ENCODE measurements at places on chromosomes 7 and 10. TPM values are rescaled to one million over a fixed set of nuclear protein-coding genes. Genes with fewer than 3 reads are reported as not detected.

OPTN gene
- polyA plus RNA-seq = 84.6 TPM

CCL24 gene
- polyA plus RNA-seq = not detected

ZNF783 gene
- polyA plus RNA-seq = 8.6 TPM

DNA sequence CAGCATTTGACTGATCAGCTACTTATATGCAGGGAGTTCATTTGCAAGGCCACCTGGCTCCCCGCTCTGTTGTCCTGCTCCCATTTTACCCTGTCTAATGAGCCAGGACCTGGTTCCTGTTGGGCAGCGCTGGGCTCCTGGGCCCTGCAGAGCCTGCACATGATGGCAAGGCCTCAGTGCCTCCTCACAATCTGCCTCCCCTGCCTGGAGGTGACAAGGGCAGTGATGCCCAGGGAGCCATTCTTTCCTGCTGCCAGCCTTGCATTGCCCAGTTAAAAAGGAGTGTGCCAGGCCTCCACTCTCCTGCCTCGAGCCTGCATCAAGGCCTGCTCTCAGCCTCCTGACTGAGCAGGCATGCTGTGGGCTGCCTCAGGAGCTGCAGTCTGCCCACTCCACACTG is 28.5 kb downstream of the CHAT start:
- no peak for DNase-seq
- H3K27ac ChIP-seq = no peak overlapping the region
- no peaks in the 10 kb centered on the region for H3K4me1 ChIP-seq
- no peak overlapping the region for H3K4me3 ChIP-seq
- peaks cover 34% of the 10 kb centered on the region for H3K27me3 ChIP-seq

DNA sequence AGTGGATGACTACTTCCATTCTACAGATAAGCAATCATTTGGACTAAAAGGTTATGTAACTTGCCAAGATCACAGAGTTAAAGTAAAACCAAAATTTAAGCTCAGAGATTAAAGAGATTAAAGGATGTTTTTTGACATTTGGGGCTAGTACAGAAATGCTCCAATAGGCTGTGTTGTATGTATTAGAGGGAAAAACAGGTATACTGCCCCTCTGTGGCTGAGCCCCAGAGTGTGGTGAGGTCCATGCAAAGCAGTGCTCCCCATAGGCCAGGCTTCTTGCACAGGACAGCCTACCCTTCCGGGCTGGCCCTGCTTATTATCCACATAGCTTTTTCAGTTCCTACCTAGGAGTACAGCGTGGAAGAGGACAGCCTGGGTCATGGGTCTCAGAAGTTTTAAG is 322.8 kb downstream of the POM121L12 start:
- no peaks in the 10 kb centered on the region for H3K27me3 ChIP-seq
- no peak overlapping the region for H3K4me3 ChIP-seq
- no peaks in the 10 kb centered on the region for H3K4me1 ChIP-seq
- no peak overlapping the region for H3K27ac ChIP-seq
- H3K36me3 ChIP-seq = no peaks in the 10 kb centered on the region
- no peak for DNase-seq

LBX1 gene
- polyA plus RNA-seq = 0.33 TPM

DNA sequence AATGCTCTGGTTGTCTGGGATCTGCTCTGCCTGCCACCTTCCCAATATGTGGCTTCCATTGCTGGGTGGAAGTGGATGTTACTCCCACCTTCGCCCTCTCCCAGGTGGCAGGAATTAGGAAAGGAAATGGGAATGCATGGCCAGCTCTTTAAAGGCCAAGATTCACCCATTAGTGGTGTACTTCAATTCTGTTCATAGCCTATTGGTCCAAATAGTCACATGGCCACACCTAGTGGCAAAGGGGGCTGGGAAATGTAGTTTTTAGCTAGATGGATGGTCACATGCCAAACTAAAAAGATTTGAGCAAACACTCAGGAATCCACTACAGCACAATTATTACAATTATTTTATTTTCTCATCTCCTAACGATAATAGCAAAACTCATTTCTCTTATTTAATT is 135.1 kb downstream of the NPY start:
- no peak for DNase-seq
- no peaks in the 10 kb centered on the region for H3K27me3 ChIP-seq
- no peak overlapping the region for H3K4me3 ChIP-seq

GRCh38 chr10:80516506-80517075 is 21.1 kb upstream of the SH2D4B start:
- H3K4me3 ChIP-seq = no peak overlapping the region
- H3K27ac ChIP-seq = no peak overlapping the region
- H3K27me3 ChIP-seq = no peaks in the 10 kb centered on the region
- no peaks in the 10 kb centered on the region for H3K4me1 ChIP-seq

Measured in hepatocyte (in vitro differentiated cells).